ENCODE measurements at places on chromosomes 12 and 14.
A peak's percentile ranks its signal among the peaks of the same experiment; 100 is the strongest.

- no peak for DNase-seq
Observed at GRCh38 chr14:74347795-74348100, 523 bp upstream of the VRTN start.

GRCh38 chr12:107196681-107197080, 103.3 kb upstream of the CRY1 start:
- DNase-seq, result no peak

- no peak for DNase-seq
Observed at GRCh38 chr12:12915656-12916055, 24.3 kb downstream of the GPRC5A start.

GRCh38 chr14:24298892-24299254, 707 bp downstream of the DHRS1 start:
- no peak for DNase-seq

- no peak for DNase-seq
Observed at GRCh38 chr12:100974747-100975146, 180.2 kb downstream of the ANO4 start.

DNA sequence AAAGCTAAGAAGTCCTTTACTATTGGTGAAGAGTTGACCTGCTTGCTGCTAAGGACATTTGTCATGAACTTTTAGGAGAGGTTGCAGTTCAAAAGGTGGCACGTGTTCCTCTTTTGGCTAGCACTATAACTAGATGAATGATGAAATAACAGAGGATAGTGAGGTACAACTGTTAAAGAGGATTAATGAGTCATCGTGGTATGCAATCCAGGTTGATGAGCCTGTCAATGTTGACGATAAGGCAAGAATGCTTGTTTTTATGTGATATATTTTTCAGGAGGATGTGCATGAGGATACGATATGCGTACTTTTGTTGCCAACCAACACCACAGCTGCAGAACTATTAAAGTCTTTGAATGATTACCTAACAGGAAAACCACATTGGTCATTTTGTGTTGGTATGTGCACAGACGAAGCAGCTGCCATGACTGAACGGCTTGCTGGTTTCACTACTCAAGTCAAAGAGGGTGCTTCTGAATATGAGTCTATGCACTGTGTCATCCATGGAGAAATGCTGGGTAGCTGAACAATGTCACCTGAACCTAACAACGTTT, 10.6 kb downstream of the CEP128 start:
- peak; percentile 57 for DNase-seq

DNA sequence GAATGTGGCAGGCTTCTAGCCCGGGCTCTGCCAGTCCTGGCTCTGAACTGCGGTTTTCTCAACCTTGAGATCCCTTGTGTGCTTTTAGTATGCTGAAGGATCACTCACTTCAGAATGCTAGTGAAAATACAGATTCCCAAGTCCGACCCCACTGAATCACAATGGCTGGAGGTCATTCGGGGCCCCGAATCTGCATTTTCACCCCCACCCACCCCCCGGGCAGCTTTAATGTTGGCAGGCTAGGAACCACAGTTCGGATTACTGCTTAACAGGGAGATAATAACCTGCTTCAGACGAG, 573 bp upstream of the SUSD6 start:
- DNase-seq, result no peak

GRCh38 chr12:71938728-71939385, at the start of gene TPH2:
TPH2 (plus strand) TSS chr12:71938845; CDS start chr12:71938987, 142 bp downstream.
- peak; percentile 11 for DNase-seq

- no peak for DNase-seq
Observed at GRCh38 chr14:72932893-72933292, 6.6 kb downstream of the DCAF4 start.

DNA sequence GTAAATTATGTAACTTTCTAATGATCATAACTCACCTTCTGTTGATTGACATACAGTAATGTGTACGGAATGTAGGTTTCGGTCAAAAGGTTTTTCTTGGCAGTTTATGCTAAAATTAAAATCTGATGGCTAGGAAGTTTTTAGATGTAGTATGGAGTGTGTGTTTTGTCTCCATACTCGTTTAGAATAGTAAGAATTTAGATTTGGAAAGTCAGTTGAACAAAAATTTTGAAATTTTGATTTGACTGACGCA, 859 bp downstream of the PALS1 start:
- no peak for DNase-seq

GRCh38 chr12:14403293-14403692, 37.8 kb downstream of the ATF7IP start:
- no peak for DNase-seq

GRCh38 chr12:1644534-1645438, 15.8 kb downstream of the WNT5B start:
- DNase-seq, result no peak

- DNase-seq, result no peak
Observed at GRCh38 chr12:108691998-108692808, 39.1 kb downstream of the CORO1C start.

DNA sequence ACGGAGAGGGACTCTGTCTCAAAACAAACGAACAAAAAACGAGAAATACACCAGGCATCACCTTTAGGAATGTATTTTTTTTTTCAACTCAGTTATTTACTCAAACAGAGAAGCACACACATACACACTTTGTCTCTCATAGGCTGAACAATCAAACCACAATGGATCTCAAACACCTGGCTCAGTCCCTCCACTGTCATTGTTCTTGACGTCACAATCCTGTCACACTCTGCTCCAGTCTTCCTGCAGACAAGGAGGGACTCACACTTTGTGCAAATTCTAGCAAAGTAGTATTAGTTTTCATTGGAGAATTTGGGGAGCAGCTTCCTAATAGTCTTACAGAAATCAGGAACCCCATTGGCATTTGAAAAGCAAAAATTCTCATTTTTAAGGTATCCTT, 727.8 kb downstream of the BCL11B start:
- no peak for DNase-seq

DNA sequence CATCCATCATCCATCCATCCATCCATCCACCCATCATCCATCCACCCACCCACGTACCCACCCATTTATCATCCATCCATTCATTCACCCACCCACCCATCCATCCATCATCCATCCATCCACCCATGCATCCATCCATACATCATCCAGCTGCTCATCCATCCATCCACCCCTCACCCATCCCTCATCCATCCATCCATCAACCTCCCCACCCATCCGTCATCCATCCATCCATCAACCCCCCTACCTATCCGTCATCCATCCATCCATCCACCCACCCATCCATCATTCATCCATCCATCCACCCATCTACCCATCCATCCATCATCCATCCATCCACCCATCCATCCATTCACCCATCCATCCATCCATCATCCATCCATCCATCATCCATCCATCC, 306.2 kb upstream of the SFSWAP start:
- no peak for DNase-seq

GRCh38 chr14:50038398-50039119, 77.8 kb downstream of the VCPKMT start:
- no peak for DNase-seq

DNA sequence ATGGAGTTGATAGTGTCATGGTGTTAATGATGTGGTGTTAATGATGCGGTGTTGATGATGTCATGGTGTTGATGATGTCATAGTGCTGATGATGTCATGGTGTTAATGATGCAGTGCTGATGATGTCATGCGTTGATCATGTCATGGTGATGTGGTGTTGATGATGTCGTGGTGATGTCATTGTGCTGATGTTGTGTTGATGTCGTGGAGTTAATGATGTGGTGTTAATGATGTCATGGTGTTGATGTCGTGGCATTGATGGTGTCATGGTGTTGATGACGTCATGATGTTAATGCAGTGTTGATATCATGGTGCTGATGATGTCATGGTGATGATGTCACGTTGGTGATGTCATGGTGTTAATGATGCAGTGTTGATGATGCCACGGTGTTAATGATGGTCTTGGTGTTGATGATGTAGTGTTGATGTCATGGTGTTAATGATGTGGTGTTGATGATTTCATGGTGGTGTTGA, 49.1 kb upstream of the RIMBP2 start:
- DNase-seq, result no peak

DNA sequence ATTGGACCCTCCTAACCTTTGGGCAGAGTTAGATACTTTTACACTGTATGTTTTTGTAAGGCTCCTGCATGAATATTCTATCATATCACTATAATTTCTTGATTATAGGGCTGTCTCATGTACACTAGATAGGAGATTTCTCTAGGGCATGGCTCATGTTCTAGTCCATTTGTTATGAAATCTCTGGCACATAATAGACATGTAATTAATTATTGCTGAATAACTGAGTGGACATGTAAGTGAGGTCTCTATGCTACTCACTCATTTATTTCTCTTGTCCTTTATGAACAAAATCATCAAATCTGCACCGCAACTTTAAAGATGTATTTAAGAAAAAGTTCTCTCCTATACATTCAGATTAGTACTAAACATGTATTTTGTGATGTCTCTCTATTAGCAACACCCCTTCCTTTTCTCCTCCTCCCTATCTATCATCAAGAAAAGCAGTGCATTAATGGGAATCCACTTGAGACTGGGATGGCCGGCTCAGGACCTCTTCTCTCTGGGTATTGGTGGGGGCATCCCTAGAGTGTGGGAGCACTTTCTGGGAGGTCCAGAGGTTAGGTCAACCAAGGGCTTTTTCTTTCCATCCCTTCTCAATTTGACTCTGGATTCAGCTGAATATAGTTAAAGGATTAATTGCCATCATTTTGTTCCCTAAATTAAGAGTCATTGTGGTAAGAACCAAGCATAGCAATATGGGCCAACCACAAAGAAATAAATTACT, 168.0 kb upstream of the HMGA2 start:
- no peak for DNase-seq
